Activated naive CD4-positive, alpha-beta T cell (primary cell): ENCODE measurements at places on chromosomes 7 and 10.

GRCh38 chr7:55556031-55556430, 16.3 kb downstream of the VOPP1 start:
- no peak for DNase-seq

GRCh38 chr7:150595361-150595760, 28.2 kb downstream of the GIMAP4 start:
- no peak for DNase-seq

- no peak for DNase-seq
Measured at GRCh38 chr10:67837541-67838314, at the start of gene DNAJC12. Gene DNAJC12, minus strand, starts transcription at chr10:67838188. Its CDS starts 177 bp downstream, at chr10:67838011.

- DNase-seq, result no peak
Measured at GRCh38 chr7:28239823-28240204, 59.2 kb upstream of the JAZF1 start.

- no peak for DNase-seq
Measured at GRCh38 chr7:54245020-54245419, 297.2 kb upstream of the VSTM2A start.

- DNase-seq, result no peak
Measured at GRCh38 chr10:98195120-98195519, 60.7 kb downstream of the R3HCC1L start.

- DNase-seq, result no peak
Measured at GRCh38 chr7:45716380-45717203, 142.4 kb downstream of the ADCY1 start.

DNA sequence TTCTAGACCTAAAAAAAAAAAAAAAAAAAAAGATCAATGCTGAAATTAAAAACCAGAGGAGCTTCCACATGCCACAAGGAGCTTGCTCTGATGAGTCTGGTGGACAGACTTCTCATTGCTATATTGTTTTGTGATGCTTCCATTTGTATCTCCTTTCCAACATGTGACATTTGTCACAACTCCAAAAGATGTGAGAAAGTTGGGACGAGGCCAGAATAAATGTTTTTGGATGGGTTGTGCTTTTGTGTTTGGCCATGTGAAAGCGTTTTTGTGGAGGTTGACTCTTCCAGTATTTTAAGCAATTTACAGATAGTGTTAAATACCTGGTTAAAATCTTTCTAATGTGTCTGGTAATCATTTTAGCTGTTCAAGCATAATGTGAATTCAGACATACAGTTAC, 280.1 kb downstream of the SKAP2 start:
- no peak for DNase-seq

- no peak for DNase-seq
Measured at GRCh38 chr7:51328351-51328801, 11.8 kb upstream of the COBL start.

DNA sequence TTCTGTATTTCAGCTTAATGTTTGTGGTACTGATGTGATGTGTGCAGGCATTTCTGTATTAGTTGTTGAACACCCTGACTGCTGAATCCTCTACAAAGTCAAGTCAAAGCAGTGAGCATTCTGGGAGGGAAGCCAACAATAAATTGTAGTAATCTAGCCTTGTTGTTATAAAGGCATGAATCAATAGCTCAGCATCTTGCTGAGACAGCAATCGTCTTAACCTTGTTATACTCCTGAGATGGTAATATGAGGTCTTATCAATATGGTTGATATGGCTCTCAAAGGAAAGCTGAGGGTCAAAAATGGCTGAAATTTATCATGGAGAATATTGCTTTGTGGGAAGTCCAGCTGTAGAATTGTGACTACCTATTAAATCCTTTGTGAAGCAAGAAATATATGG, 299.4 kb downstream of the DNAJB9 start:
- no peak for DNase-seq

DNA sequence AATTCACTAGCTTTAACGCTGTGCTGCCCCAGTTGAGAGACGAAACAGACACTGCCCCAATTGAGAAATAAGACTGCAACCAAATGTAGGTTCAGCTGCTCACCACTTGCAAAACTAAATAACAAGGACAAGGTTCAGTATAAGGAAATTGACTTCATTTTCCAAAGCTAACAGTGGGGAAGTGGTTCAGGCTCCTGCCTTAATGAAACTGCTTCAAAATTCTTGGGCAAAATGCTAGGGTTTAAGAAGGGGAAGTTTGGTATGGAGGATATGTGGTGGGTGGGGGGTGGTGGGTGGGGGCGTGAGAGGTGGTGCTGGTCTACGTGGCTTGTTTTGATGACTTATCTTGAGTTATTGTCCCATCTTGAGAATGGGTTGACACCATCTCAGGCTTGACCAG, 21.8 kb downstream of the MRPL32 start:
- DNase-seq, result no peak

- no peak for DNase-seq
Measured at GRCh38 chr7:79612022-79612421, 158.6 kb upstream of the MAGI2 start.

GRCh38 chr10:69406302-69406811, 10.4 kb downstream of the TACR2 start:
- no peak for DNase-seq

GRCh38 chr7:155210356-155210755, 87.3 kb upstream of the INSIG1 start:
- no peak for DNase-seq
